Fibroblast of skin of right biceps (primary cell): ENCODE measurements at places on chromosomes 16 and 17.

- DNase-seq = no peak
These were observed 72.9 kb downstream of the METRNL start for GRCh38 chr17:83152227-83152744.

- DNase-seq = peak; percentile 12
These were observed 25.8 kb downstream of the WSB1 start for GRCh38 chr17:27319541-27320221.

GRCh38 chr17:13102477-13102876 lies 84.7 kb upstream of the ELAC2 start:
- no peak for DNase-seq

- DNase-seq = no peak
These were observed 7.8 kb downstream of the MRPL27 start for GRCh38 chr17:50365165-50365564.

GRCh38 chr16:27566417-27566816 lies 16.5 kb downstream of the KATNIP start:
- DNase-seq = no peak

- no peak for DNase-seq
These were observed 14.7 kb upstream of the MYO15B start for GRCh38 chr17:75572713-75573539.

DNA sequence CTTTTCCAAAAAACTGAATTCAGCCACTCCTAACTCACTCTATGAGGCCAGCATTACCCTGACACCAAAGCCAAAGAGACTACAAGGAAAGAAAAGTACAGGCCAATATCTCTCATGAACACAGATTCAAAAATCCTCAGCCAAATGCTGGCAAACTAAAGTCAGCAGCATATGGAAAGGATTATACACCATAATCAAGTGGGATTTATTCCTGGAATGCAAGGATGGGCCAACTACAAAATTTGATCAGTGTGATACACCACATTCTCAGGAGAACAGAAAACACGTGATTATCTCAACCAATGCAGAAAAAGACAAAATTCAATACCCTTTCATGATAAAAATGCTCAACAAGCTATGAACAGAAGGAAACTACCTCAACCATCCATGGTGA lies 7.7 kb upstream of the AATK start:
- peak; percentile 31 for DNase-seq

- no peak for DNase-seq
These were observed 15.2 kb downstream of the CACNA1G start for GRCh38 chr17:50575581-50576210.

DNA sequence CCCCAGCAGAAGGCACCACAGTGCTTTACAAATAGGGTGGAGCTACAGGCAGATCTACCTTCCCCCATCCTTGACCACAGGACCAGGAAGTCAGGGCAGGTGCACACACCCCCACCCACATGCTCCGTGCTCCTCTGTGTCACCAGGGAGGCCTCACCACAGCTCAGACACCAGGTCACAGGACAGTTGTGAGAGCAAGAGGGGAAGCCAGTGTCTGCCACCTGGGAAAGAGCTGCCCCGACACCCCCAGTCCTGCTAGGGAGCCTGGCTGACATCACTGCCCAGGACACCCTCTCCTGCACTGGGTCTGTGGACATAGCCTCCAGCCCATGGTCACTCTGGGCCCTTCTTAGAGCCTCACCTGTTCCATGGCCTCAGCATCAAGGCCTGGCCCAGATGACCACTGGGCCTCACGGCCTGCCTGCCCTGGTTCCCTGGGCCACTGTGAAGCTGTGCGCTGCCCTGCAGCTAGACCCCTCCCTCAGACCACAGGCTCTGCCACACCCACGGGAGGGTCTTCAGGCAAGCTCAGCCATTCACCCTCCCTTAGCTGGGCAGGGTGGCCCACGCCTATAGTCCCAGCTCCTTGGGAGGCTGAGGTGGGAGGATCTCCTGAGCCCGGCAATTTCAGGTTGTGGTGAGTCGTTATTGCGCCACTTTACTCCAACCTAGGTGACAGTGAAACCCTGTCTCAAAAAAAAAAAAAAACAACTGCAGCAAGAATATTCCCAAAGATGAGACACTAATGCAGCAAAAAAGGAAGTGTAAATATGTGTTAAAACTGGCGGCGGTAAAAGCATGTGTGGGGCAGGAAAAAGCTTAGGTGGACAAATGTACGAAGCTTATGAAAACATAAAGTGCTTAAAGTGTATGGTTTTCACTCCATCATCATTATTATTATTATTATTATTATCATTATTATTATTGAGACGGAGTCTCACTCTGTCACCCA lies 14.2 kb downstream of the POLR3K start:
- no peak for DNase-seq

DNA sequence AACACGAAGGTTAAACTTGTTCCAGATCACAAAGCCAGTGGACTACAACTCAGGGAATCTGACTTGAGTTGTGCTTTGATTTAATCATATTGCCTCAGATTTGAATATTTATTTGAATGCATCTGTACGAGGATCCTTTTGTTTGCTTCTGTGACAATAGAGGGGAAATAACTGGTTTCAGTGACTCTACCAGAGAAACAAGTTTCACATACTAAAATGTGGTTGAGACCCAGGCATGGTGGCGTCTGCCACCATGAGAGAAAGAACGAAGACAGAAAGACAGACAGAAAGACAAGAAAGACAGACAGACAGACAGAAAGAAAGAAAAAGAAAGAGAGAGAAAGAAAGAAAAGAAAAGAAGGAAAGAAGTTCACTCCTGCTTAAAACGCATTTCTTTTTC lies 24.0 kb downstream of the YWHAE start:
- DNase-seq = no peak

- no peak for DNase-seq
These were observed 95.0 kb downstream of the RPTOR start for GRCh38 chr17:80639658-80640057.

GRCh38 chr17:17560975-17561374 lies 30.5 kb downstream of the PEMT start:
- no peak for DNase-seq

- no peak for DNase-seq
These were observed 13.4 kb upstream of the PLLP start for GRCh38 chr16:57297856-57298255.

DNA sequence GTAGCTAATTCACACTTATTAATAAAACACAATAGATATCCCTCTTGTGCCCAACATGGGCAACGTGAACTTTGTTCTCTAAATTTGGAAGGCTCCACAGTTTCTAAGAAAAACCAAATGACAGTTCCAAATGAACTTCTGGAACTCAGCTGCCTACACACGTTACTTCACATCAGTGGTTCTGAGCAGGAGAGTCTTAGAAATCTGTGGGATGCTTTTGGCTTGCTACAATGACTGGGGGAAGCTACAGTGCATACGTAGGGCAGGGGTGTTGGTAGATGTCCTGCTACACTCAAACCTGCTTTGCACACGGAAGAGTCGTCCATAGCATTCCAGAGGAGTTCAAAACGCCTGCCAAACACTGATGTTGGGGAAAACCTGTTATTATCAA lies 8.0 kb downstream of the TXNDC11 start:
- no peak for DNase-seq

DNA sequence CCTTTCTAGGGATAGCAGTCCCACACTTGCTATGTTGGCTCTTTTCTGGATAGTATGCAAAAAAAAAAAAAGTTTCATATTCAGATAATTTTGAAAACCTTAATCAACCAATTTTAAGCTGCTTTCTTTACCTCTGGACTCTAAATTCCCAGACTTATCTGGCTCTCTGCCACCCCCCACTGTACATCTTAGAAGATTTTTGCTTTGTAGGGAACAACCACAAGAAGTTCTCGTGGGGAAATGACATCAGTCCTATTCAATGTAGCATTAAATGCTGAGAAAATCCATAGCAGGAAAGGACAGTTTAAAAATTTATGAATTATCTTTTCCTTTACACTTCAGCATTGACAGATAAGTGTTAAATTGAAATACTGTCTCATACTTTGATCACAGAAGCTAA lies 562.7 kb upstream of the HSBP1 start:
- DNase-seq = peak; percentile 71

GRCh38 chr16:57610611-57611010 lies 17.8 kb upstream of the ADGRG1 start:
- DNase-seq = no peak

- no peak for DNase-seq
These were observed 594.7 kb downstream of the TP53TG3F start for GRCh38 chr16:34054137-34054536.

GRCh38 chr17:67289181-67289876 lies 44.3 kb upstream of the HELZ start:
- DNase-seq = peak; percentile 38
